ENCODE measurements at places on chromosomes 2 and 18. TPM values are rescaled to one million over a fixed set of nuclear protein-coding genes. Genes with fewer than 3 reads are reported as not detected.

MOGAT1 gene
- total RNA-seq = not detected

LPIN1 gene
- 15.7 TPM for total RNA-seq

NCKAP5 gene
- 1.7 TPM for total RNA-seq

CPO gene
- total RNA-seq = not detected

ITGAV gene
- 58.0 TPM for total RNA-seq

IL37 gene
- not detected for total RNA-seq

SCYGR1 gene
- total RNA-seq = not detected

CRYGD gene
- total RNA-seq = not detected

G6PC2 gene
- total RNA-seq = not detected

SERPINB3 gene
- 0.11 TPM for total RNA-seq

CTAGE1 gene
- total RNA-seq = not detected

TMEFF2 gene
- total RNA-seq = 0.29 TPM

SNX17 gene
- total RNA-seq = 143 TPM

CHST9 gene
- total RNA-seq = not detected

DSG3 gene
- not detected for total RNA-seq

LYG2 gene
- not detected for total RNA-seq
